ENCODE measurements at places on chromosomes 4 and X.

DNA sequence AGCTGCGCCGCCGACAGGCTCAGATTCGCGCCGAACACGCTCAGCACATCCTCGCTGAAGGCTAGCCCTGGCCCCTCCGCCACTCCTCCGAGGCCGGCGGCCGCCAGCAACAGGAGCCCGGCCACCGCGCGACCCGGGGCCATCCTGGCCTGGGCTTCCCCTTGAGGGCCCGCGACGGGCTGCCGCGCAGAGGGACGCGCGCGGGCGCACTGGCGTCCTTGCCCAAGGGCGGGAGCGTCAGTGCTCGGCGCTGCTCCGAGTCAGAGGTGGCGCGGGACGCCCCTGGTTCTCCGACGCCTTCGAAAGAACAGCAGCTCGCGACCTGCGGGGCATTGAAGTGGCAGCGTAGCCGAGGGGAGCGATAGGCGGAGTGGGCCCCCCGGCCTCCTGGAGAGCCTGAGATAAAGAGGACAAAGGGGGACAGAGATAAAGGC is 745 bp downstream of the SLC39A8 start:
- peak; percentile 64 for DNase-seq

- no peak for DNase-seq
These were observed 68.0 kb downstream of the ATOH1 start for GRCh38 chr4:93896516-93896915.

- peak; percentile 68 for DNase-seq
These were observed 9.0 kb upstream of the MAGEA8 start for GRCh38 chrX:149871940-149872339.

DNA sequence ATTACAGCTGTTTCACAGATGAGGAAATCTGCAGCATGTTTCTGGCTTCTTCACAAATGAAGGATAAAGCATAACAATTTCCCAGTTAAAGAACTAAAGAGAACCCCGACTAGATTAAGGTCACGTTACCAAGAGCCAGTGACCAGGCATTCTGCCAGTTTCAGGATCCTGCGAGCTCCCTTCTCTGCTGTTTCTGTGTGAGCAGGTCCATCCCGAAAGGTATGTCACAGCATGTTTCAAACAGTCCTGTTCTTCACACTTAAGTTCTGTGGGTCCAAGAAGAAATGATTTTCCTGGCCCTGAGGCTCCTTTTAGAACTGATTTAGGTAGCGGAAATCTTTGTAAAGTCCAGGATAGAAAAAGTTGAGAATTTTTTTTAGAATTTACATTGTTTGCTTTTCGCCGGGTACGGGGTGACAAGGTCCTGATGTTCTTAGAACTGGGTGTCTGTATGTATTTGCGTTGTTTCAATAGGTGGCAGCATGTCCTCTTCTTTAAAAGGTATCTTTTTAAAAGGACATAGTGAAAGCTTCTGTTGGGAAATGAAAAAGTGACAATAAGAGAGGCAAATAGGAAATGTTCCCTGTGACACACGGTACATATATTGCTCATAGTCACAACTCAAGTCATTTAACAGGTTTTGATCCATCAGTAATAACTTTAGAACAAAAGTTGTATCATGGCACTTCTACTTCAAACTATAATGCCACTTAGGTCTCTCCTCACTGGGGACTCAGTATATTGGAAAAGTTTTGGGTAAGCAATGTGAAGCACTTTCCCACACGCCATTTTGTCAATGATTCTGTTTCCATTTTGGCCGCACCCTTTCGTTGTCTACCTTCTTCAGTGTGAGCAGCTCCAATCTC is 18.4 kb downstream of the IL21 start:
- no peak for DNase-seq

- DNase-seq, result no peak
These were observed 41.8 kb upstream of the PDLIM5 start for GRCh38 chr4:94409962-94410361.

- DNase-seq, result no peak
These were observed 193.2 kb downstream of the RASL11B start for GRCh38 chr4:53055274-53055673.

DNA sequence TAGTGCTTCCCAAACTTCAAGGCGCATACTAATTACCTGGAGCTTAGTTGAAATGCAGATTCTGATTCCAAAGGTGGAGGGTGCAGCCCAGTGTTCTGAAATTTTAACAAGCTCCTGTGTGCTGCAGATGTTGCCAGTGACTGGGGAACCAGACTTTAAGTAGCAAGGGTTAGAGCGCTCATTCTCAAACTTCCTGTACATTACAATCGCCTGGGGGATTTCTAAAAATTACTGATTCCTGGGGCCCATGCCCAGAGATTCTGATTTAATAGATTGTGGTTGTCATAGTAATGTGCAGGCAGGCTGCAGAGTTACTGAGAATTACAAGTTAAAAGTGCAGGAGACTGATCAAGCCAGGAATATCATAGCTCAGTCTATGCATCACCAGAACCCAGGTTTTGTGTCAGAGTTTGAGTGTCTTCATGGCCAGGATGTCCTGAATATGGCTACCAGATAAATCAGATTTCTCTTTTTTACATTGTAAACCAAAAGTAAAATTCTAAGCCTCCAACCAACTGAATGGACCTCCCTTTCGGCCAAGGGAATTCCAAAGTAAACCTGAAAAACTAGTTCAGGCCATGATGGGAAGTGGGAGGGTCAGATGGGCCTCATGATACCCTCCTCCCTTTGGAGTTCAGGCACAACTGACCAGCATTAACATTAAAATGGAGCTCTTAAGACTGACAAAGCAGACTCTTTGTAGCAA is 121.6 kb downstream of the ATXN3L start:
- DNase-seq, result no peak

DNA sequence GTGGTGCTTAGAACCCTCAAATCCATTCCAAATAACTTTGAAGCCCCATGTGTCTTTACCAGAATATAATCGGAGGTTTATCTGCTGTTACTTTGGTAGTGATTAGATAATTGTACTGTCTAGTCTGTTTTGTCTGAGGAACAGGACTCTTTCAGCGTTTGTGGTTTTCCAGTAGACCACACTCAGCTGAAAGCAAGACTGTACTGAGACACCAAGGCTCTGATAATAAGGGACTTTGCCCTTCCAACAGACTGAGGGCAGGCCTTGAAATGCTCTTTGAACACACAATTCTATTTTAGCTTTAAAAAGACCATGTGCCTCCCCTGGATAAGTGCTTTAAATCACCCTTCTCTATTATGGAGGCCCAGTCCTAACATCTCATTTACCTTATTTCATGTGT is 76.1 kb downstream of the KLHL8 start:
- DNase-seq, result no peak

- DNase-seq, result no peak
These were observed 114.4 kb downstream of the FRAS1 start for GRCh38 chr4:78171482-78171881.

DNA sequence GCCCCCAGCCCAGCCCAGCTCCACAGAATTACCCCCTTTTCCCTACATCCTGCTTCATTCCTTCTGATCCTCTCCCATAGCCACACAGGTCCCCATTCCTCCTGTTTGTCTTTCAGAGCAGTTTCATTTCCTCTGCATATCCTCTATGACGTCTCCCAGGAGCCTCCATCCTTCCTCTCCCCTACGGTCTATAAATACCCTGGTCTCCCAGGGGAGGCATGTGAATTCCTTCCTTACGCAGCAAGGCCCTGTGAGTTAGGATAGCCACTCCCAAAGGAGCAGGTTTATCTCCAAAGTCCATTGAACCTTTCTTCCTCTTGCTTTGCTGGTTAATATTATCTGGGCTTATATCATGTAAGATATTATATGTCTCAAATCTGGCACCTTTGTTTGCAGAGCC is 8.4 kb upstream of the APLN start:
- DNase-seq, result no peak

DNA sequence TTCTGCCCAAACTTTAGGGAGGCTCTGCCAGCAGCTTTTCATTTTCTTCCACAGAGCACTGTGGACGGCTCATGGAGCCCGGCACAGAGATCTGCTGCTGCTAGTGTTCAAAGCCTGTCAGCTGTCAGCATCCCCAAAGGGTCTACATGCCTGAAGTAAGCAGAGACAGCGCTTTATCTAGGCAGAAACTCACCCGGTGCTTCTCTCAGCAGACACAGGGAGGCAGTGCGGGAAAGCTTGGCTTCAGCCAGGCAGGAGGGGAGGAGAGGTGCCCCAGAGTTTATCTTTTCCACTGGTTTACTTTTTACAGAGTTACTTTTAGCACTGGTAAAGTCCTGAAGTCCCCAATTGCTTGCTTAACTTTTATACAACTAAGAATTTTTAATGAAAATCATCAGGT is 339.3 kb downstream of the NKX6-1 start:
- no peak for DNase-seq

- no peak for DNase-seq
These were observed 101.4 kb downstream of the FNIP2 start for GRCh38 chr4:158870282-158870625.

GRCh38 chrX:43446752-43447151 is 209.3 kb upstream of the MAOA start:
- no peak for DNase-seq

- no peak for DNase-seq
These were observed 9.7 kb upstream of the MYOZ2 start for GRCh38 chr4:119125931-119126330.

- no peak for DNase-seq
These were observed 68.5 kb downstream of the SPINK2 start for GRCh38 chr4:56752985-56753384.

DNA sequence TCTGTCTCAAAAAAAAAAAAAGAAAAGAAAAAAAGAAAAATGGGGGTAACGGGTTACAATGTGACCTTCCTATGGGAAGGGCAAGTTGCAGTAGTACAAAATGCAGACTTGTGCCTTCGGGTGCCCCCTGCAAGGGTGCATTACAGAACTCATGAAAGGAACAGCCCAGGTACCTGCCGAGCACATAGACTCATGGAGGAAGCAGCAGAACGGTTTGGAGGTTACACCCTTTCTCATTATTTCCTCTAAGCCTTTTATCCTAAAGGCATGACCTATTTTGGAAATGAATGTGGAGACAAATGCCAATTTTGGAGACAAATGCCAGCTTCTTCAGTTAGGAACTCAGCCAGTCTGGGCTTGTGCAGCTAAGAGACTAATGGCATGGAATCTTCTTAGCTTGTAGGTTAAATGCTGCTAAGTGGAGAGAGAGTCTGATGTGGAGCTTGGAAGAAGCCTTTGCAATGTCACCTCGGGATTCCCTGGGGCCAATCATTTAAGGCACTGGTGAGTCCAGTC is 44.1 kb upstream of the PRKX start:
- no peak for DNase-seq

- DNase-seq, result peak; percentile 3
These were observed 632 bp downstream of the CCSER1 start for GRCh38 chr4:90127706-90128345.

GRCh38 chr4:93334003-93334402 is 494.6 kb upstream of the ATOH1 start:
- no peak for DNase-seq

GRCh38 chrX:11591723-11592346 is 73.9 kb downstream of the ARHGAP6 start:
- no peak for DNase-seq

- DNase-seq, result no peak
These were observed 789.2 kb downstream of the KLHL13 start for GRCh38 chrX:117327373-117327772.

DNA sequence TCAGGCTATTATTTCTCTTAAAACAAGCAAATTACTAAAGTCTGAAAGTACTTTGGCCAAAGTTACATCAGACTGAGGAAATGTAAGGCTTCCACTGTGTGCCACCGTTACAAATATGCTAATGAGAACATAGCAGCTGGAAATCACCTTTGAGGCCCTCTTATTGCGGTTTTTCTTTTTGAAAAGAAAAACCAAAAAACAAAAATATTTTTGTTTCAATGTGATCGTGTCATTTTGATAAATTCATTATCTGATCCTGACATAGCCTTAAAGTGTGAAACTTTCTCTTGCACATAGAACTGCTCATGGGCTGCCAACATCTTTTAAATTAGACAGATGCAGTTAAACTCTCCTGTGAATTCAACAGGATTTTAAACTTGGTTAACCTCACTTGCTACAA is 2.8 kb upstream of the TIFA start:
- peak; percentile 49 for DNase-seq

GRCh38 chrX:137031039-137031438 is 2.8 kb downstream of the GPR101 start:
- no peak for DNase-seq

- DNase-seq, result no peak
These were observed 284.6 kb upstream of the ANKRD50 start for GRCh38 chr4:124997124-124997523.

- no peak for DNase-seq
These were observed 64.7 kb downstream of the SLC7A11 start for GRCh38 chr4:138177278-138177968.

DNA sequence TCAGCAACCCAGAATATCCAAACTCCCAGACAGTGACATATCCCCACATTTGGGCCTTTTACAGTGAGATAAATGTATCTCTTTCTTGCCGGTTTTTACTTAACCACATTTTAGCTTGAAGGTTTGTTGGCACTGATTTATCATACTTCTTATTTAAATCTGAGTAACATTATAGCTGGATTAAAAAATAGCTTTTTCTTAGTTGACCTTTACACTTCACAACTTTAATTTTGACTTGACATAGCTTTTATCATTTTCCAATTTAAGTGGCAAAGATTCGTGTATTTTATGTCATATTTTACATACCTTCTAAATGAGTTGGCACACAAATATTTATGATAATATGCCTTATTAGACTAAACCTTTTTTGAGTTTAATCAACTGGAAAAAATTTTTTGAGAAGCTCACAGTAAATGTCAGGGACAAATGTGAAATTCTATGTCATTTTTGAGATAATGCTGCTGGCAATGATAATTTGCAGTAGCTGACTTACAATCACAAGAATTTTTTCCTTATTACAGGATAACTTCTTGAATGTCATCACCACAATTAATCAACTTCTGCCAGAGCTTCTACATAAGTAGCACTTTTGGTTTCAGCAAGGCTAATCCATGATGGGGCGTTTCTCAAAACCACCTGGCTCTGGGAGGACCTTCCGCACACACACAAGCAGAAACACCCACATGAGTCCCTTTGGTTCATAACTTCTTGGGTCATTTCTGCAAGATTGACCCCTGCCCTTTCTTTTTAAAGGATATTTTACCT is 80.3 kb downstream of the SYTL5 start:
- no peak for DNase-seq

DNA sequence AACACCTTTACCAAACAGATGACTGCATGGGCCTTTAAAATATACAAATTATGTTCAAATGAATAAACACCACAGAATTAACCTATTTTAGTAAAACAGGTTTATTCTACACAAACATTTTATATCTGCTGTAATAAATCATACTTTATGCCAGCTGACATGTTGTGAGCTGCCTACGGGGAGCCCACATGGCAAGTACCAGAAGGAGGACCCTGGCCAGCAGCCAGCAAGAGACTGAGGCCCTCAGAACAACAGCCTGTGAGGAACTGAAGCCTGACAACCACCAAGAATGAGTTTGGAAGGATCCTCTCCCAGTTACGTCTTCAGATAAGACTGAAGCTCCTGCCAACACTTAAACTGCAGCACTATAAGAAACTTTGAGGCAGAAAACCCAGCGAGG is 377.0 kb downstream of the PDGFC start:
- no peak for DNase-seq

GRCh38 chrX:78513971-78514738 is 145.0 kb downstream of the RTL3 start:
- no peak for DNase-seq

GRCh38 chr4:128060121-128060698 is 902 bp upstream of the LARP1B start:
- DNase-seq, result no peak

- no peak for DNase-seq
These were observed 131.7 kb downstream of the CLCN4 start for GRCh38 chrX:10288373-10288975.
